Effector memory CD4-positive, alpha-beta T cell (primary cell): ENCODE measurements at places on chromosomes 3 and 15.

GRCh38 chr3:8657804-8658305 is 13.3 kb upstream of the SSUH2 start:
- no peaks in the 10 kb centered on the region for H3K27me3 ChIP-seq
- no peak overlapping the region for H3K4me3 ChIP-seq
- no peak overlapping the region for H3K27ac ChIP-seq
- no peak for DNase-seq
- no peaks in the 10 kb centered on the region for H3K36me3 ChIP-seq

DNA sequence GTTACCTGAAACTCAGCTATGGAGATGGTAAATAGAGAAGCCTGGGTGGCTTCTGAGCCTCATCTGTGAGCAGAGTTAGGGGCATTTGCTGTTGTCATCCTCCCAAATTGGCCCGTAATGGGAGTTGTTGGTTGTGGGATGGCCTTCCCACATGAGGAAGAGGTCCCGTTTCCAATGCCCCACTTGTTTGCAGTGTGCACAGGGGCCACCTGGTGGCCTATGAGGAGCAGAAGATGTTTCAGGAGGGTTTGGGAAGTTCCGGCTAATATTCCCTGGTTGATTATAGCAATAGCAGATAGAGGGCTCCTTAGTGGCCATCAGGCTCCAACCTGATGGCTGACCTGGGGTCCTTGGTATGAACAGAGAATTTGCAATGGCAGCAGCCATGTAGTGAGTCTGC is 1546.5 kb downstream of the OTOL1 start:
- H3K27ac ChIP-seq: no peak overlapping the region
- H3K27me3 ChIP-seq: no peaks in the 10 kb centered on the region
- no peak for DNase-seq
- H3K4me1 ChIP-seq: no peaks in the 10 kb centered on the region
- H3K4me3 ChIP-seq: no peak overlapping the region

DNA sequence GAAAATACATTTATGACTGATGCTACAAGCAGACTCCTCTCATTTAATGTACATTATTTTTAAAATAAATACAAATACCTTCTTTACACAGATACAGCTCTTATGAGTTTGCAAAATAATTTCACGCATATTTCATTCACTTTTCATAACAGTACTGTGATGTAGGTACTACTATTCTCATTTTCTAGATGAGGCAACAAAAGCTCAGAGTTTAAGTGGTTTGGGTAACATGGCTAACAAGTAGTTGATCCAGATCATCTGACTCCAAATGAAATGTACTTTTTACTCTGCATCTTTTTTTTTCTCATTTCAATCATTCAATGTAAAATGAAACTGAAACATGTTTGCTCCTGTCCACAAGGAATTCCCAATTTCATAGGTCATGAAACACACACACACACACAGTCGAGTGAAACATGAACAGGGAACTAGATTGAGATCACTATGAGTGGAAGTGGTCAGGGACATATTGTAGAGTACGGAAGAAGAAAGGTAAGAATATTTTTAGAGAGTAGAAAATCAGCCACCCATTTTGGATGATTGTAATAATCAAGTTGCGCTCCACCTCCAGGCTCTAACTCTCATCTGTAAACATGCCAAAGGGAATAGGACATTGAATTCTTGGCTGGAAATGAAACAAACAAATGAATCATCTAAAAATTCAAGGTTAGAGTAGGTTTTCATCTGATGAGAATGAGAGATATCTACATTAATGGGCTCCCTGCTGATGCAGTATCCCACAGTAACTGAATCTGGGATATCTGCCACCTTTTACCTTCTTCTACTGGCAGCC is 92.4 kb downstream of the CLDN1 start:
- no peaks in the 10 kb centered on the region for H3K27me3 ChIP-seq
- H3K4me1 ChIP-seq: no peaks in the 10 kb centered on the region
- H3K4me3 ChIP-seq: no peak overlapping the region
- H3K27ac ChIP-seq: no peak overlapping the region

DNA sequence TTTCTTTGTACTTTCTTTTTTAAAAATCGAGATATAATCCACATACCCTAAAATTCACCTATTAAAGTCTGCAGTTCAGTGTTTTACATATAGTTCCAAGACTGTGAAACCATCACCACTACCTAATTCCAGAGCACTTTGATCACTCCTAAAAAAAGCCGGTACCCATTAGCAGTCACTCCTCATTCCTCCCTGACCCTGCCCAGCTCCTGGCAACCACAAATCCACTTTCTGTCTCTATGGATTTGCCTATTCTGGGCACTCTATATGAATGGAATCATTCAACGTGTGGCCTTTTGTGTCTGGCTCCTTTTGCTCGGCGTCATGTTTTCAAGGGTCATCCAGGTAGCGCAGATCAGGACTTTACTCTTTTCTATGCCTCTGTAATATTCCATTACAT is 17.3 kb downstream of the TRPM1 start:
- H3K4me3 ChIP-seq: no peak overlapping the region
- peaks cover 3% of the 10 kb centered on the region for H3K27me3 ChIP-seq
- DNase-seq: no peak
- no peak overlapping the region for H3K27ac ChIP-seq
- H3K4me1 ChIP-seq: no peaks in the 10 kb centered on the region

GRCh38 chr15:85125056-85125661 is 143.5 kb downstream of the PDE8A start:
- no peak overlapping the region for H3K27ac ChIP-seq
- no peaks in the 10 kb centered on the region for H3K4me1 ChIP-seq
- no peak for DNase-seq
- H3K36me3 ChIP-seq: peaks cover 21% of the 10 kb centered on the region
